ENCODE measurements at places on chromosomes 2 and 18.

DNA sequence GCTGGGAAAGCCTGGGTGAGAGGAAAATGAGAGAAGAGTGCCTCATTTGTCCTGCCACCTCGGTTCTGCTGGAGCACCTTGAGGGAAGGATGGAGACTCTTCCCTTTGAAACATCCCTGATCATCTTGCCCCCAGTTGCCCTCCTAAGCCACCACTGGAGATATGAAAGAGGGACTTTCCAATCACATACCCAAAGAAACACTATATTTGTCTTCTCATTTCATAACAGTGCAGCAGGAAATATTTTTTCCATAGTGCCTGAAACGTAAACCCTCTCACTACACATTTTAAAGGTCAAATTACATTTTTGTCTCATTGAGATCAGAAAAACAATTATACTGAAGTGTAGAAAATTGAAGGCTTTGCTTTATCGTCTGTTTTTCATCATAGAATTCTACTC lies 63.3 kb downstream of the KCTD18 start:
- no peak for DNase-seq

GRCh38 chr2:229856413-229856812 lies 65.4 kb downstream of the TRIP12 start:
- DNase-seq: no peak

DNA sequence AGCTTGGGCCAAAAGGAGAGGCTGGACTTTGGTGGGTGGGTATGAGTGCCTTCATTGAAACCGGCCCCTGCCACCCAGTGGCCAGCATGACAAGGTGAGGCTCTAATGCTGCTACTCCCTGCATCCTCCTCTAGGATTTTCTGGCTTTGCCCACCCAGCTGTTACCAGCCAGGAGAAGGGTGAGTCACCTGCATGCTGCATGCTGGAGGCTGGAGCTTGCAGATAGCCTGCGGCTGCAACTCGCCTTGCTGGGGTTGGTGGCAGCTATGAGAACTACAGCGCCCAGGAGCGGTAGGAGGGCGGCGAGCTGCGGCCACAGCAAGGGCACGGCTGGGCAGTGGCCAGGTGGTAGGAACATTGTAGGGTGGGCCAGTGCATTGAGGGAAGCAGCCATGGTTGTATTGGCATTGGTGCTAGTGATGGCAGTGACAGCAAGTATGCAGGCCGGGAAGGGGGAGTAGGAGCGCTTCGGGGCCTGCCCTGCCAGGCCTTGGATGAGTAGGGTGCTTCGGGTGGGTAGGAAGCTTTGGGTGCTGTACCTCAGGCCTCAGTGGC lies 75.4 kb upstream of the SLC35G4 start:
- DNase-seq: no peak

- DNase-seq: no peak
These were observed 176.2 kb upstream of the ZC3H15 start for GRCh38 chr2:186309901-186310300.

DNA sequence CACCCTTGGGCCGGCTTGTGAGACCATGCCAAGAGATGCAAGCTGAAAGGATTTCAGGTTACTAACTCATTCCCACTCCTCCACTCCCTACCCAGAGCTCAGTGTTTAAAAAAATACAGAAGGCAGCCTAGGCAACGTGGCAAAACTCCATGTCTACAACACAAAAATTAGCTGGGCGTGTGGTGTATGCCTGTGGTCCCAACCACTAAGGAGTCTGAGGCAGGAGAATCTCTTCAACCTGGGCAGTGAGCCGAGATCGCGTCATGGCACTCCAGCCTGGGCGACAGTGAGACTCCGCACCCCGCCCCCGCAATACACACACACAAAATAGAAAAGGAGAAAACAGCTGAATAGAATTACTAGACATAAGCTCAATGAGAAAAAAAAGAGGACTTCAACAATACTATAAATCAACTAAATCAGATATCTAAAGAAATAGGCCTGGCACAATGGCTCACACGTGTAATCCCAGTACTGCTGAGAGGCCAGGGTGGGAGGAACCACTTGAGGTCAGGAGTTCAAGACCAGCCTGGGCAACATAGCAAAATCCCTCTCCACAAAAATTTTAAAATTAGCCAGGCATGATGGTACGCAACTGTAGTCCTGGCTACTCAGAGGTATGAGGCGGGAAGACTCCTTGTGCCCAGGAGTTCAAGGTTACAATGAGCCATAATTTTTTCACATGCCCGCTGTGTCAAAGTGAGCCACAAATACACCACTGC lies 10.1 kb downstream of the IWS1 start:
- no peak for DNase-seq

DNA sequence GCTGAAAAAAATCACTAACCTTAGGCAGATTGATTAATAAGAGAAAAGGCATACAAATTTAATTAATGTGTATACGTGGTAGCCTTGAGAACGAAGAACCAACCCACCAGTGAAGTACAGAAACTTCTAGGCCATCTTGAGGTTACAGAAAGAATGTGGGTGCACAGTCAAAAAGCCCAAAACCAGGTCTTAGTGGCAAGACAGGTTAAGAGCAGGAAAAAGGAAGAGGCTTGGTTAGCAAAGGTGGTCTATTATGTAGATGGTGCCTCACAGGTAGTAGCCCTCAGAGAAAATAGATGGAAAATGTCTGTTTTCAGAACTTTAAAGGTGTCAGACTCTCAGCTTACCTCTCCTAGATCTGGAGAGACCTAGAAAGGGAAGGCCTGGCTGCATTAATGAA lies 22.0 kb upstream of the SLC35G4 start:
- DNase-seq: no peak
